B cell (primary cell): ENCODE measurements at places on chromosomes 7 and 10.

DNA sequence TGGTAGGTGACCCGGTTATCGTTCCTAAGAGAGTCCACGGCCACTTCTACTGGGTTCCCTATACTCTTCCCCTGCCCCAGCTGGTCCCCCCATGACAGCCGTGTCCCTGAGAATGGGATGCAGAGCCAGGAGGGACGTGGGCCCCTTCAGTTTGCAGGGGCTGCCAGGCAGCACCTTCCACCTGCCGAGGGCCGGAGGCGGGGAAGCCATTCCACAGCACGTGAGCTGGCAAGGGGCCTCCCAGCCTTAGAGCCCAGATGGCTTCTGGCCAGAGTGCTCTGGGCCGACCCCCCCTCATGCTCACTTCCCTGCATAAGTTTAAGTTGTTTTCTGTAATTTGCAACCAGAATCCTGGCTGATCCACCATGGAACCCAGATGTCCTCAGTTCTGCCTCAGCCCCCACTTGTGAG lies 39.0 kb downstream of the DIP2C start:
- no peak overlapping the region for H3K27ac ChIP-seq
- no peaks in the 10 kb centered on the region for H3K36me3 ChIP-seq
- H3K27me3 ChIP-seq: no peaks in the 10 kb centered on the region
- no peak for DNase-seq
- H3K4me1 ChIP-seq: no peaks in the 10 kb centered on the region
- H3K4me3 ChIP-seq: no peak overlapping the region

- H3K27ac ChIP-seq: no peak overlapping the region
- no peak for DNase-seq
- H3K4me1 ChIP-seq: peaks cover 10% of the 10 kb centered on the region
- H3K27me3 ChIP-seq: no peaks in the 10 kb centered on the region
- peaks cover 6% of the 10 kb centered on the region for H3K36me3 ChIP-seq
Observed at GRCh38 chr10:96873756-96874467, 41.8 kb downstream of the LCOR start.

GRCh38 chr10:13739183-13739582 lies 152.4 kb downstream of the PRPF18 start:
- no peak overlapping the region for H3K4me3 ChIP-seq
- H3K4me1 ChIP-seq: no peaks in the 10 kb centered on the region
- no peak overlapping the region for H3K27ac ChIP-seq
- no peaks in the 10 kb centered on the region for H3K27me3 ChIP-seq
- H3K36me3 ChIP-seq: no peaks in the 10 kb centered on the region
- DNase-seq: no peak

GRCh38 chr10:6473430-6473829 lies 106.6 kb downstream of the PRKCQ start:
- no peak overlapping the region for H3K27ac ChIP-seq
- H3K4me1 ChIP-seq: peaks cover 18% of the 10 kb centered on the region
- peak; percentile 13 for DNase-seq
- H3K27me3 ChIP-seq: no peaks in the 10 kb centered on the region
- H3K4me3 ChIP-seq: peak overlapping the region; percentile 58
- no peaks in the 10 kb centered on the region for H3K36me3 ChIP-seq

DNA sequence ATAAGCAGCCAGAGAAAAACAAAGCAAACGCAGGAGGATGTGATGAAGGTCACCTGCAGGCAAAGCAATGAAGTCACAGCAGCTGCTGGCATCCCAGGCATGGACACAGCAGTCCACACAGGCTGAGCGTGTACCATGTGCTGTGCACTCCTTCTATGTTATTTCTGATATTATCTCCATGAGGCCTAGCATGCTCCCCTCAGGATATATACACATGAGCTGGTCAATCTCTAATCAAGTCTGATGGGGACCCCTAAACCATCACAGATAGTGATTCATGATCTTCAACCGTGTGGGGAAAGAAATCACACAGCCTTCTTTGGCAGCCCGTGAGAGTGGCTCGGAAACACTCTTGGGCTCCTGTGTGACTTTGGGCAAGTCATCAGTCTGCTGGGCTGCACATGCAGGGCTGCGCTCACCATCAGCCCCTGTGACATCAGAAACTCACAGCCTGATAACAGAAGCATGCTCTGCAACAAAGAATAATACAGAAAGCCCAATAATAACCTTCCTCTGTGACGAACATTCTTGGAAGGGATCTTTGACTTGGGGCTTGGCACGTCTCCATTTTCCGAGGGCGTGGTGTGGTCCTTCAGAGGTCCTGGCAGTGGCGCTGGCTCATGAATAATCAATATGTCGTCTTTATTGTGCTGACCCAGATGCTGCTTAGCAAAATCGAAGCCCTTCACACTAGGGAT lies 83.0 kb upstream of the ATP6V0A4 start:
- DNase-seq: no peak
- no peaks in the 10 kb centered on the region for H3K27me3 ChIP-seq
- H3K27ac ChIP-seq: no peak overlapping the region
- no peaks in the 10 kb centered on the region for H3K36me3 ChIP-seq

DNA sequence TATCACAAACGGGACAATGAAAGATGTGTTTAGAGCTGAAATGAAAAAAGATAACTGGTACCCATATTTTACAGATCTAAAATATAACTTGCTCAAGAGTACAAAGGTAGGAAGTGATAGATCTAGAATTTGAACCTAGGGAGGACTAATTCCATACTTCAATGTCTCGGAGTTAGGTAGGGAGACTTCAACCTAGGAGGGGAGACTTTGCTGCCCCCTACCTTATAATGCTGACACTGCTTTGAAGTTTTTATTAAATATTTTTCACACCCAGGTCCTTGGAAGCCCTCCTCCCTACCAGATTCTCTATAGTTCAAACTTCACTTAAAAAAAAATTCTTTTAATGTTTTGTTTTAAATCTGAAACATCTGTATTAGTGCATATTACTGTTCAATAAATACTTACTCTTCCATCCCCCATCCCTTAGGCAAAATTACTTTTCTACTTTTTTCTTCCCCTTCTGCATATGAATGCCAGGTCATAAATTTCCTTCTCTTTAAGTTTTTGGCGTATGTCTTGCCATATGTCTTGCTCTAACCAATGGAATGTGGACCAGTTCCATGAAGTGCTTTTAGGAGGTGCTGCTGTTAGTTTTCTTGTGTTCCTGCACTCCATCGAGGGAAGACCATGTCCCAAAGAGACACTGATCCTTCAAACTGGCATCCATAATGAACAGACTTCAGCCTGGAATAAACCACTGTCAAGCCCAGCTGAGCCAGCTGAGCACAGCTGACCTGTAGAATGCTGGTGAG lies 57.8 kb downstream of the MICU1 start:
- H3K27me3 ChIP-seq: no peaks in the 10 kb centered on the region
- H3K4me1 ChIP-seq: peaks cover 7% of the 10 kb centered on the region
- no peaks in the 10 kb centered on the region for H3K36me3 ChIP-seq
- H3K27ac ChIP-seq: no peak overlapping the region

DNA sequence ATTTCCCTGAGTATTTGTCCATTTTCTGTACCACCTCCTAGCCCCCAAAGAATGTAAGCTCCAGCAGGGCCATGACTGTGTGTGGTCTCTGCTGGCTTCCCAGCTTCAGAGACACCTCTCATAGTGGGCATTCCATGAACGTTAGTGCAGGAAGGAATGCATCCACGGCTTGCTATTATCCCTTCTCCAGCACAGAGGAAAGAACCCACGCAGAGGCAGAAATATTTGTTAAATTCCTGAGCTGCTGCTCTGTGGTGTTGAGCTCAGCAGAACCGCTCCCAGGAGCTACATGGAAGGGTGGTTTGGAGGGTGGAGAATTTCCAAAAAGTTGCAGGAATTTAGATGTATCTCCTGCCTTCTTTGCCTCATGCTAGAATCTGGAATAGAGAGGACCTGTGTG lies 275.2 kb downstream of the POU6F2 start:
- no peaks in the 10 kb centered on the region for H3K4me1 ChIP-seq
- no peak for DNase-seq
- H3K27me3 ChIP-seq: peaks cover 3% of the 10 kb centered on the region
- H3K4me3 ChIP-seq: no peak overlapping the region
- H3K27ac ChIP-seq: no peak overlapping the region

DNA sequence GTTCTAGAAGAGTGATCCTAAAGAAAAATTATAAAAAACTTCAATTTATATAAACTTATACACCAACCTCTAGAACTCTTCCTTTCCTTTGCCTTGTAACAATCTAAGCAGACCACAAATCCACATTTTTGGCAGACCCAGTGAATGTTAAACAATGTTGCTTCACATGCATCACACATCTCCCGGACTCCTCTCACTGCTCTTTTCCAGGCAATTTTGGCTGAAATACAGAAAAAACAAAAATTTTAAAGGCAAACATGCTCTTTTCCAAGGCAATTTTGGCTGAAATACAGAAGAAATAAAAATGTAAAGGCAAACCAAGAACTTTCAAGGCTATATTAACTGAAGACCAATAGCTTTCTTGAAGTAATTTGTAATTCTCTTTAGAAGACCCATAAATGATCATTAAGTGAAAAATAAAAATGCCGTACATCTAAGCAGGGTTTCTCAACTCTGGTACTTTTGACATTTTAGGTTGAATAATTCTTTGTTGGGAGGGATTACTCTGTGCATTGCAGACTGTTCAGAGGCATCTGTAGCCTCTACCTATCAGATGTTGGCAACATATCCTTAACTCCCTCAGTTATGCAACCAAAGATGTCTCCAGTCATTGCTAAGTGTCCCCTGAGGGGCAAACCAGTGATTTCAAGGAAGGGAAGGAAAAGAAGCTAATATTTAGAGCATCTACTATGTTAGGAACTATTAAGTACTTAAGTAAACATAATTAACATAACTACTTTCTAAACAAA lies 64.4 kb downstream of the NRBF2 start:
- no peaks in the 10 kb centered on the region for H3K4me1 ChIP-seq
- H3K36me3 ChIP-seq: peaks cover 81% of the 10 kb centered on the region
- H3K27ac ChIP-seq: no peak overlapping the region

DNA sequence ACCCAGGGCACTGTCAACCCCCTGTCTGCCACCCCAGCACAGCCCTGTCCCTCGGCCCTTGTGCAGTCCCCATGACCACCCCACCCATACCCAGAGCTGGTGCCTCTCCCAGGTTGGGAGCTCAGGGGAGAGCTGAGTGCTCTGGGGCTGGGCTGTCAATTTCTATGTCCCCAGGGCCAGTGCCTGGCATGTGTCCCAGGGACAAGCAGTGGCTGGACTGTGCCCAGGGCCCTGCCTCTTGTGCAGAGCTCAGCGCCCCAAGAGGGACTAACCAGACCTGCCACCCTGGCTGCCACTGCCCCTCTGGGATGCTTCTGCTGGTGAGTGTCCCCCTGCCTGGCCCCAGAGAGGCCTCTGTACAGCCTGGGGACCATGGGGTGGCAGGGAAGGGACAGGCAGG lies 29.0 kb upstream of the ZNF862 start:
- H3K4me1 ChIP-seq: no peaks in the 10 kb centered on the region
- no peak overlapping the region for H3K4me3 ChIP-seq
- DNase-seq: no peak
- H3K27ac ChIP-seq: no peak overlapping the region

DNA sequence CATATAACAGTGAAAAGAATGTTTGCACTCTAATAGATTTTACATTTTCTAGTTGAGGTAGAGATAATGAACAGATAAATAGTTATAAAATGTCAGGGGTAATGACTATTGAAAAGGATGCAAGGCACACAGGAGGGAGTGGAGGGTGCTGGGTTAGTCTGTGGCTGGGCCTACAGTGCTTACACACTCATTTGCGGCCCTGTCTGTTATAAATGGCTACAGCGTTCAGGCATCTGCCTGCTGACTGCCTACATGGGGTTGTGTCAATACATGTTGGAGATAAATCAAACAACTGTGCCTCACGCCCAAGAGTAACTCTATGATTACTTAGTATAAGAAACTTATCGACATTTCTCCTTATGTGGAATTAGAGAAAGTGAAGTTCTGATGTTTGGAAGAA lies 313.3 kb downstream of the ACTR3B start:
- H3K36me3 ChIP-seq: no peaks in the 10 kb centered on the region
- no peaks in the 10 kb centered on the region for H3K27me3 ChIP-seq
- H3K4me1 ChIP-seq: no peaks in the 10 kb centered on the region
- DNase-seq: no peak
- no peak overlapping the region for H3K27ac ChIP-seq

DNA sequence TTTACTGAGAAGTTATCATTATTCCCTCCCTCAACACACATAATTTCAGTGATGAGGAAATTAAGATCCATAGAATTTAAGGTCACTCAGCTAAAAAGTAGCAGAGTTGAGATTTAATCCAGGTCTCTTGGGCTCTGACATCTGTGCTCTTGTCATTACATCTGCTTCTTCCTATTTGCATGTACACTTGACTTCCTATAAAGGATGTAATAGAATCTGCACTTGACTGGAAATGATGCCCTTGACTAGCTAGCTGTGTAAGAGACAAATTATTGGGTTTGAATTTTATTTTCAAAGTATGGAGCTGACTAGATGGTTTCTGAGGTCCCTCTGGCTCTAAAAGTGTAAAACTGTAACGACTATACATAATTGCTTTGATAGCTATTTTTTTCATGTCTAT lies 59.5 kb downstream of the AGK start:
- no peaks in the 10 kb centered on the region for H3K27me3 ChIP-seq
- H3K4me3 ChIP-seq: no peak overlapping the region
- no peak for DNase-seq
- peaks cover 21% of the 10 kb centered on the region for H3K36me3 ChIP-seq
- H3K4me1 ChIP-seq: no peaks in the 10 kb centered on the region

DNA sequence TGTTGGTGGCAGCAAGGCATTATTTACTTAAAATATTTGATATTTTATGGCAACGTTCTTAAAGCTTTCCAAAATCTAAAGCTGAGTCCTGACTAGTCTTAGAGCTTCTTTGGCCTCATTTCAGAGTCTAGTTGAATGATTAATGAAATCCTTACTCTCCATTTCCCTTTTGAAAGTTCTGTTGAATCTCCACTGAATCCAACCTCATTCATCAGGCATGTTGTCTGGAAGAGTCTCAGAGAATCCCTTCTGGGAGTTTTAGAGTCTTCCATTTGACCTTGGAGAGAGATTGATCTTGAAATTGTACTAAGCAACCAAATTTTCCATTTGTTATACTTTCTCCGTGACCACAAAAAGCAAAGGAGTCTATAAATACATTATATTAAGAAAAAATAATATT lies 198.5 kb upstream of the TMEM196 start:
- no peak overlapping the region for H3K4me3 ChIP-seq
- H3K27me3 ChIP-seq: no peaks in the 10 kb centered on the region
- H3K27ac ChIP-seq: no peak overlapping the region
- H3K4me1 ChIP-seq: no peaks in the 10 kb centered on the region
- no peak for DNase-seq

DNA sequence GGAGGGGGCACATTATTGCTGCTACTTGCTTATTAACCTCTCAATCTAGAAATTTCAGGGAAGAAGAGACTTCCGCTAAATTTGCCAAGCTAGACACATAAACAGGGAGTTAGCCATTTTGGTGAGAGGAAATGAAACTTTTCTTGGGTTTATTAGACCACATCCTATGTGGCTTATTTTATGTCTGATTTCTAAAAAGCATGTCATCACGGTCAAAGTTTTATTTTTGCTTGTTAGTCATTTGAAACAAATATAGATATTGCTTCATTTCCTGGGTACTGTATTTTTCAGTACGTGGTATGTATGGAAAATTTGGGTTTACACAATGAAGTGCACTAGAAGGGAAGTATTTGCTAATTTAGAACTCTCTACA lies 144.1 kb downstream of the TCF7L2 start:
- no peak overlapping the region for H3K27ac ChIP-seq
- H3K4me3 ChIP-seq: no peak overlapping the region
- peak; percentile 45 for DNase-seq
- peaks cover 6% of the 10 kb centered on the region for H3K27me3 ChIP-seq
- peaks cover 11% of the 10 kb centered on the region for H3K4me1 ChIP-seq
